ENCODE measurements at places on chromosomes 2 and 18.

GRCh38 chr18:50360611-50361010 lies 14.2 kb upstream of the SKA1 start:
- DNase-seq, result no peak

DNA sequence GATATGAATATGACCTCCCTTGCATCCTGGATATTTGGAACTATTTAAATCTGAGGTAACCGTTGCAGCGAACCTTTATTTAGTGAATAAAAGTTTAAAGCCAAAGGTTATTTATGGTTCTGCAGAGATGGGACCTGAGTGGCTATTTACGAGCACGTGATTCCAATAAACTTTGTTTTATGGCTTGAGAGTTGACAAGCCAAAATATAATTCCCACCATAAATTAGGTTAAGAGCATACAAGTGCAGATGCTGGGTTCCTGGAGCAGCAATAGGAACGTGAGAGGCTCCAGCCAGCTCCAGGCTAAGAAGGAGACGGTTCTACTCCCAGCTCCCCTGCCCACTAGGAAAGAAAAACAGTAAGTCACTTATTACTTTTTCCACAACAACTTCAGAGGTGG lies 5.2 kb upstream of the HOXD4 start:
- no peak for DNase-seq

- no peak for DNase-seq
Measured at GRCh38 chr18:61025596-61025995, 307.6 kb upstream of the CDH20 start.

GRCh38 chr2:149068996-149069888 lies 30.7 kb downstream of the LYPD6B start:
- no peak for DNase-seq

DNA sequence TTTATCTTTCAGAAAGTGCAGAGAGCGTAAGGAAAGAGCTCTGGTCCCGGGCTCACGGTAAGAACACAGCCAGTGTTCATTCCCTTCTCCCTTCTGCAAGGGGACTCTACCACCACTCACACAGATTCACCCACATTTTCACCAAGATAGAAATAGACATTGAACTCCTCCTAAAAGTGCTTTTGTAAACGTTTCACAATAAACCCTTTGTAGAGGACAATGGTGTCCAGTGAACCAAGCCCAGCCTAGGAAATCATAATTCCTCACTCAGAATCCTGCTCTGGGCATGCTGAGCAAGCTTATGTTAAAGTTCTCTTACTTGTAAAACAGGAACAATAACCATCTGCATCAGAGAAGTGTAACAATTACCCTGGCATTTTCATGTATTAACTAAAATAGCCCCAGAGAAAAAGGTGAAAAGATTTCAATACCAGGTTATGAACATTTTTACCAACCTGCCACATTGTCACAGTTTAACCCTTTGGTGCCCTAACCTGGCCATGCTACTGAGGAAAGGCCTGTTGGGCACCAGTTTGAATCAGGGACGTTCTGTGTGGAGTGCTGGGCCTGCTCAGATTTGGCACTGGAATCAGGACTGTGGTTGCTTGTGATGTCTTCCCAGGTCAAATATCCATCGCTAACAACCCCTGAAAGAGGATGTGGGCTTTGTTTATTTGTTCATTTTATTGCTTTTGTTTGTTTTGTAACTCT lies 22.5 kb upstream of the NDUFV2 start:
- DNase-seq, result no peak

DNA sequence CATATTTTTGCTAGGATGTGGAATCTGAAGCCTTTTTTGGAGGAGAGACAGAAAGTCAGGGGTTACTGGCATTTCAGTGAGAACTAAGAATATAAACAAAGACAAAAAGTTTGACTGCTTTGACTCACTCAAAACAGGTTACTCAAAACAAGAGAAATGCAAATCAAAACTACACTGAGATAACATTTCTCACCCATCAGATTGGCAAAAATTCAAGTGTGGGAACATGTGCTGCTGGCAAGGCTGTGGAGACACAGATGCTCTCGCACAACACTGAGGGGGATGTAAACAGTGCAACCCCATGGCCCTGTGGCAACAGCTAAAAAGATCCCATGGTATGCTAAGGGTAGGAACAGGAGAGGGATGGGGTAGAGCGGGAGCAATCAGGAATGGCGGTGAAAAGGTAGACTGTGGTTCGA lies 86.6 kb downstream of the DTNB start:
- DNase-seq, result no peak

DNA sequence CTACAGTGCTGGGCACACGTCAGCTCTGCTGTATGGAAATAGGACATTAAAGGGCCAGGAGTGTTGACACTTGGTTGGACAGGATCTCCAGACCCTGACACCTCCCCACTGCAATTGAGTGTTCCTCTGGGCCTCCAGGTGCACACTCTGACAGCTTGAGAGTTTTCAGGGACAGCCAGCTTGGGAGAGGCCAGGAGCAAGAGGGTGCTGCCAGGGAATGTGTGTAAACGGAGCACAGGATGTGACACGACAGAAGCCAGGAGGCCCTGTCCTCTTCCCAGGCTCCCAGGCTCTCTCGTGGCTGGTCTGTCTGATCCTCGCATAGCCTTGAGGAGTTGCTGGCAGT lies 318.1 kb upstream of the HS6ST1 start:
- no peak for DNase-seq

DNA sequence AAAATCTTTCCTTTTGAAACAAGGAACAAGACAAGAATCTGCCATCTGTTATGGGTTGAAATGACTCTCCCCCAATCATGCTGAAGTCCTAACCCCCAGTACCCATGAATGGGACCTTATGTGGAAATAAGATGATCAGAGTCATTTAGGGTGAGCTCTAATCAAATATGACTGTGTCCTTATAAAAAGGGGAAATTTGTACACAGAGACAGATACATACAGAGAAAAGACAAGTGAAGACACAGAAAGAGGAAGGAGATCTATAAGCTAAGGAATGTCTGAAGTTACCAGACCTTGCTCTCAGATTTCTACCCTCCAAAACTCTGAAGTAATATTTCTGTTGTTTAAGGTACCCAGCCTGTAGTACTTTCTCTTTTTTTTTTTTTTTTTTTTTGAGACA lies 15.7 kb downstream of the TGFBRAP1 start:
- no peak for DNase-seq

DNA sequence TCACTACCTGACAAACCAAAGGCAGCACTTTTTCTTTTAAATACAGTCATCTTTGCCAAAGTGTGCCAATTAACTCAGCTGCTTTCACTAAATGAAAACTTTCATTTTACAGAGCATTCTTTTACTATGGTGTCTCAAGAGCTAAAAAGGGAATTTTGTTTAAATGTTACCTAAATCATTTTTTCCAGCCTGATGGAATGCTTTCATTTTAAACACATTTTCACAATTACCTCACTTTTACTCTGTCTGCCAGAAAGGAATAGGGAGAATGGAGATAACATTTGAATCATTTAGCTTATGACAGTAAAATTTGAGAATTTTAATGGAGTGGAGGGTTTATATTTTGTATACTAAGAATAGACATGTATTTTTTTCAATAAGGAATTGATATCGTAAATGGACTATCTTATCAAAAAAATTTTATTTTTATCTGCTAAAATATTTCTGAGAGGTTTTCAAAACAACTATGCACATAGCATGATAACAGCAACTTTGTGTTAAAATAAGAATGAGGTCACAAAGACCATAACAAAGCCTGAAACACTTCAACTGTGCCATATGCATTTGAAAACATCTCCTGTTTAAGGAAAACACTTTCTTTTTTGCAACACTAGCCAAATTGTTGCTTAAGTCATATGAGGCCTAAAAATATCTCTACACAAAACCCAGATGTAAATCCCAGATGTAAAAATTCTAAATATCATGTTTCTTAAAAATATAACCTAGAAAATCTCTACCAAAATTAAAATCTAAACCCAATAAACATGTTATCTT lies 769.9 kb upstream of the FSHR start:
- DNase-seq, result no peak

DNA sequence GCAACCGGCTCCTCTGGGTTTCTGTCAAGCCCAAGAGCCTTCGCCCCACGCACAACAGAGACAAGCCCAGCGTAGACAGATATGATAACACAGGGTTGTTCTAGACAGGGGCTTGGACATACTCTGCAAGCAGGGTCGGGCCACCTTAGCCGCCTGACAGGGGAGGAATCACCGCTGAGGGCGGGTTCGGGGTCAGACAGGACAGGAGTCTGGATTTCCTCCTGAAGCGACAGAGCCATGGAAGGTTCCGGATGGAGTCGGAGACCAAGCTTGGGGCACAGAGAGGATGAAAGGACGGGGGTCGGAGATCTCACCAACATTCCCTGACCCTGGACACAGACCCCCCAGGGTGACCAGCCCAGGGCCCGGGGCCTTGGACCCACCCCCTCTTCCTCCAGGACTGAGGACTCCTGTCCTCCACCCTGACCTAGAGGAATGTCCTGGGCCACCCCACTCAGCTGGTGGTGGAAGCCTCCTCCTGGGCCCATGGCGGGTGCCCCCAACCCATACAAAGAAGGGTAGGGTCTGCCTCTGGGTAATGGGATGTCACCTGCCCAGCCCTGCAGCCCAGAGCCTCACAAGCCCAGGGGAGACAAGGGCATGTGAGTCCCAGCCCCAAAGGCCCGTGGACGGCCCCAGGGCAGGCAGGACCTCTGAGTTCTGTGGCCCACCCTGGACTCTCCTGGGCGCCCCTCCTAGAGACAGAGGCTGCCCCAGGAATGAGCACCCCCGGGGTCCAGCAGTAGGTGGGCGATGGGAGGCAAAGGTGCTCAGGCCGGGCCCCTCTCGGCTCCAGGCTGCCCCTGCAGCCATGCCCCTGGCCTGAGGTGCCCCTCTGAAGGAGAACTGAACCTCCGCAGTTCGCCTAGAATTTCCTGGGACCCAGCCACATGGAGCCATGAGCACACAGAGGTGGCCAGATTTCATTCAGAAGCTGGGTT lies 44.1 kb upstream of the GPC1 start:
- DNase-seq, result no peak

DNA sequence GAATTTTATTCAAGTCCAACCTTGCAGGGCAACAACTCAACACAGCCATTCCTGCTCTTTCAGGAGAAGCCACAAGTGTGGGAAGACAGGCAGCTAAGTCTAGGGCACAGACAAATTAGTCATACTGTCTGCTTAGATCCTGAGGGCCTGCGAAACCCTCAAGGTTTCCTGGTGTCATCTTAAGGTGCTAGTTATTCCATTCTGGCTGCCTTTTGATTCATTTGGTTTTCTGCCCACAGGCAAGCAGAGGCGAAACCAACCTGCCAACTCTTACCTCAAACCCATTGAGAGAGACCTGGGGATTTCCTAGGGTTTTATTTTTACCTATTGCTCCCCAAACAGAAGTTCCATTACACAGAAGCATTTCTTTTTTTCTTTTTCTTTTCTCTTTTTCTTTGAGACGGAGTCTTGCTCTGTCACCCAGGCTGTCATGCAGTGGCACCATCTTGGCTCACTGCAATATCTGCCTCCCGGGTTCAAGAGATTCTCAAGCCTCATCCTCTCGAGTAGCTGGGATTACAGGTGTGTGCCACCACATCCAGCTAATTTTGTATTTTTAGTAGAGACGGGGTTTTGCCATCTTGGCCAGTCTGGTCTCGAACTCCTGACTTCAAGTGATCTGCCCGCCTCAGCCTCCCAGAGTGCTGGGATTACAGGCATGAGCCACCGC lies 23.7 kb upstream of the SCYGR1 start:
- no peak for DNase-seq

DNA sequence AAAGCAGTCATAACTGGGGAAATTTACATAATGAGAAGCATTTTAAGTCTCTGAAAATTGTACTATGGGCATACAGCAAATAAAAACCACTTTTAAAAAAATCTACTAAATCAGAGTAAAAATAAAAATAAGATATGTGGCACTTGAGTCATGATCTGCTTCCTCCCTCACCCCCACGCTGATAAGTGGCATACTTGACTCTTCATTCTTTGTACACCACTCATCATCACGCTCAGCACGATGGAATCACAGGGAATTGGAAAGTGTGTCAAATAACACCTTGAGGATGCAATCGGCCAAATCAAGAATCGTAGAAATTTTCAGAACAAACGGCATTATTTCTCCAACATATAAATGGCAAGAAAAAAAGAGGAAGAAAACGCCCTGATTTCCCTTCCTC lies 41.1 kb upstream of the REG3G start:
- no peak for DNase-seq

- no peak for DNase-seq
Measured at GRCh38 chr2:11133238-11133935, 21.9 kb upstream of the SLC66A3 start.

GRCh38 chr2:110674620-110675555 lies 3.0 kb downstream of the BUB1 start:
- DNase-seq, result no peak

- no peak for DNase-seq
Measured at GRCh38 chr2:151423760-151424159, 14.1 kb downstream of the RIF1 start.

DNA sequence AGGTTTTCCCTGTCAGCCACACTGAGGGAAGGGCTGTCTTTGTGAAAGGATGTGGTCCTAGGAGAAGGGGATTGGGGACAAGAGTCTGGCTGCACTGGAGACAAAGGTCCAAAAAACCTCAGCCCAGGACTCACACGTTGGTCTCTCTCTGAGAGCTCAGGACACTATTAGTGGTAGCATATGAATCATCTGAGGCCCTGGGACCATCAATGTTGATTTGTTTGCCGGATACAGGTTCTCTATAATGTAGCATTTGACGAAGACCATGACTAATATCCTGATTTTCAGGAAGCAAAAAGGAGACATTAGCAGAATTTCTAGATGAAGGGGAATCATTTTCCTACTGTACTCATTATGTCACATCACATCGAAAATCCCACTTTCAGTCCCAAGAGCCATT lies 22.2 kb upstream of the DNAH6 start:
- DNase-seq, result no peak

DNA sequence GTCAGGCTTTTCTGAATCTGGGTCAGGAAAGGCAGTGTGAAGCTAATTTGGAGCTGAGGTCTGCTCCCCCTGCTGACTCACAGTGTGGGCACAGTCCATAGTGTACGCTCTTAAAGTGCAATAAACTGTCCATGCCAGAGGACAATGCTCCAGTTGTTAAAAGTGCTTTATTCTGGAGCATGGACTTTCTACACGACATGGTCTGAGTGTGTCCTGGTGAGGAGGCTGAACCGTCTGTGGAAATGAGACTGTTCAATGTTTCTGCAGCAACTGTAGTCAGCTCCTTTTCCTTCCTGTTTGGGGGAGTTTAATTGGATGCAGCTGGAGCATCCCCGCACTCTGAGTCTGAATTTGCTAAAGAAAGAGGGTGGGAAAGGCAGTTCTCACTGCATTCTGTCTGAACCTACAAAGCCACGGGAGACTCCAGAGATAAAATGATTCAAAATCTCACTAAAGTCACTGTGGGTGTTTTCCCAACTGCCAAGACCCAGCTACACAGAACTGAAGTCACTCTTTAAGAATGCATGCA lies 110.2 kb upstream of the TRIB2 start:
- DNase-seq, result no peak

DNA sequence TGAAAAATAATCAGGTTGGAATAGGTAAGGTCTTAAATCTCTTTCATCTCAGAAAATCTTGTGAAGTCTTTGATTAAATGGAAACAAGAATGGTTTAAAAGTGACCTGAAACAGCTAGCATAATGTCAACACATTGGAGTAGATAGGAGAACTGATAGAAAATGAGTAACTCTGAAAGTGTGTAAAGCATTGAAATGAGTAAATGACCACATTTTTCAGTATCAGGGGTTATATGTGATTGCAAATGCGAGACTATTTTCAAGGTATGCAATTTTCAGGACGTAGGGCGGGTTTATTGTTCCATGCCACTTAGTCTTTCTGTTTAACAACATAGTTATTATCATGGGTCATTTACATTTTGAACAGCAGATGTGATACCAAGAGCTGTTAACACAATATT lies 1383.2 kb downstream of the LRP1B start:
- no peak for DNase-seq
